Activated CD8-positive, alpha-beta memory T cell treated with anti-CD3 and anti-CD28 coated beads, Interleukin-2, amount 10 ng/mL, durations not matched to agents 7 days and 5 days (primary cell): ENCODE measurements at places on chromosomes 11 and 22. TPM values are rescaled to one million over a fixed set of nuclear protein-coding genes. Genes with fewer than 3 reads are reported as not detected.

DNA sequence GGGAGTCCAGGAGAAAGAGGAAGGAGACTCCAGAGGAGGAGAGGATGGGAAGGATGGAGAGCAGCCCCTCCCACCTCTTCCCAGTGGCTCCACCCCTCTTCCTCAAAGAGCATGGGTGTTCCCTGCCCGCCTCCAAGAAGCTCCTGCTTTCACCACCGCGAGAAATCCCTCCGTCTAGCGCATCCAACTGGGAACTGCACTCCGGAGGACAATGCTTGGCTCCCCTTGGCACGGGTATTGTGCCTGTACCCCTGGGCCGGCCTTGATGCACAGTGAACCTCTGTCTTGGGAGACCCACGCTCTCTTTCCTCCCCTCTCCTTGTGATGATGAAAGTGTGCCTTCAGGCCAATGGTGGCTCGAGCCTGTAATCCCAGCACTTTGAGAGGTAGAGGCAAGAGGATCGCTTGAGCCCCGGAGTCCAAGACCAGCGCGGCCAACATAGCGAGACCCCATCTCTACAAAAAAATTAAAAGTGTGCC lies 14.9 kb upstream of the ADA2 start:
- H3K4me3 ChIP-seq: no peak overlapping the region
- H3K36me3 ChIP-seq: no peaks in the 10 kb centered on the region
- no peak overlapping the region for H3K27ac ChIP-seq

DNA sequence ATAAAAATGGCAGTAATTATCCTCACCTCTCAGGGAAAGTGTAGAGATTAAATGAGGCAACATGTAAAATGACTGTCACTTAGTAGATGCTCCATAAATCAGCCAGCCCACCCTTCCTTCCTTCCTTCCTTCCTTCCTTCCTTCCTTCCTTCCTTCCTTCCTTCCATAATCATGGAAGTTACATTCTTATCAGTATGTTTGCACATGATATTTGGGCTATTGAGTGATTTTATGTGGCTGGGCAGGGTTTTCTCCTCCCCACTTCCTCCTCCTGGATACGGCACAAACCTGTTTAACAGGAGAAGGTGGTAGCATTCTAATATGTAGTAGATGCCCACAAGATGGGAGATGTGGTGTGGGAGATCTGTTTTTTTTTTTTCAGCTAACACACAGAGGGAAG lies 11.9 kb downstream of the LYVE1 start:
- H3K4me3 ChIP-seq: no peak overlapping the region
- no peaks in the 10 kb centered on the region for H3K36me3 ChIP-seq
- no peak for DNase-seq
- H3K27me3 ChIP-seq: peaks cover 30% of the 10 kb centered on the region
- H3K27ac ChIP-seq: no peak overlapping the region

The NRIP3 gene
- total RNA-seq: 0.91 TPM

The BARX2 gene
- 0.23 TPM for total RNA-seq

The ACAT1 gene
- 77.2 TPM for total RNA-seq

DNA sequence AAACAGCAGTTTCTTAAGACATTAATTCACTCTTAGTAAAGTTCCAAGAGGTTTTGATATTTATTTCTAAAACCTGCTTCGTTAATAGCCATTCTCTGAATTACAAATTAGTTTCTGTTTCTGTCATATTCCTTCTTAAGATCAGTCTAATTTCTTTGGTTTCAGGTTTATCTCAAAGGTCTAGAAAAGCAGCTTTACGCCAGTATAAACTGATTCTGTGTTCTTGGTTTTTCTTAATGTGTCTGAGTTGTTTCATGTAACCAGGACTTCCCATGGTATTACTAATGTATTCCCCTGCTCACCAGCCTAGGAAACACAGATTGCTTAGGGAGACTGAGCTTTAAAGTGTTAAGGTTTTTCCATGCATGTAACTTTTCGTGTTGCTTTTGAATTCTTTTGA lies 6.8 kb upstream of the ACY3 start:
- H3K36me3 ChIP-seq: peaks cover 11% of the 10 kb centered on the region
- DNase-seq: no peak
- H3K4me3 ChIP-seq: no peak overlapping the region
- H3K4me1 ChIP-seq: peaks cover 17% of the 10 kb centered on the region
- peaks cover 2% of the 10 kb centered on the region for H3K27me3 ChIP-seq

The KRTAP5-3 gene
- total RNA-seq: not detected

- no peak overlapping the region for H3K27ac ChIP-seq
- peaks cover 30% of the 10 kb centered on the region for H3K27me3 ChIP-seq
- DNase-seq: no peak
- H3K36me3 ChIP-seq: no peaks in the 10 kb centered on the region
- no peaks in the 10 kb centered on the region for H3K4me1 ChIP-seq
Observed at GRCh38 chr11:36248436-36248835, 40.8 kb downstream of the COMMD9 start.

The EXPH5 gene
- total RNA-seq: 1.1 TPM

- no peak for DNase-seq
- H3K36me3 ChIP-seq: no peaks in the 10 kb centered on the region
- H3K27ac ChIP-seq: no peak overlapping the region
- no peak overlapping the region for H3K4me3 ChIP-seq
- H3K27me3 ChIP-seq: peaks cover 71% of the 10 kb centered on the region
Observed at GRCh38 chr22:28444659-28445058, 235.0 kb downstream of the TTC28 start.

GRCh38 chr11:92969293-92969633 lies 188 bp upstream of the MTNR1B start:
- H3K27ac ChIP-seq: no peak overlapping the region
- no peak overlapping the region for H3K4me3 ChIP-seq
- no peaks in the 10 kb centered on the region for H3K36me3 ChIP-seq
- peaks cover 13% of the 10 kb centered on the region for H3K27me3 ChIP-seq

DNA sequence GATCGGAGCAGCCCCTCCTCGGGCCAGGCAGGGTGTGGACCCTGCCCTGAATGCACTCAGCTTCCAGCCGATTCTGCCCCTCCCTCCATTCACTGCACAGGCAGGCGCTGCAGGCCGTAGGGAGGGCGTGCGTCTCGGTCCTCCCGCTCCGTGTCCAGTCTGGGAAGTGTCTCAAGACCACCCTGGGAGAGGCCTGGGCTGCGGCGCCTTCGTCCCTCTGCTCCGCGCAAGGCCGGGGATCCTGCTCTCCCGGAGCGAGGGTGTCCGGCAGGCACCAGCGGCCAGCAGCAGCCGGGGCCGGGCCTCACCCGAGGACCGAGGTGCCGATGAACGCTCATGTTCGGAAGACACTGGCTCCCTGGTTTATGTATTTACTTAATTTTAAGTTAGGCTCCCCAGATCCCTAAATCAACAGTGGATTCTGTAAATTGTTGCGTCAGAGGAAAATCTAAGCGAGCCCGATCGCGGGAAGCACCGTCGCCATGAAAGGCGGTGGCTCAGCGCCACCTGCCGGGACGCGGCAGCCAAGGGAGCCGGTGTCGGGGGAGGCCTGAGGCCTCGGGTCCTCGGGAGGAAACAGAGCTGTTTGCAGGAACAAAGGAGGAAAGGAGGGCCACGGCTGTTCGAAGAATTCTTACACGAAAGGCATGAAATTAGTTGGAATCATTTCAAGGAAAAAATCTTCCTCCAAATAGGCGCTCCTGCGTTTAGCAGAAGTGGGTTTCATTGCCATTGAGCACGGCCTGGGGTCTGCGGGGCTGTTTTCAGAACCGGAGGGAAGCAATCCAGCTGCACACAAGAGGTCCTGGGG lies 195.3 kb downstream of the BRD1 start:
- no peaks in the 10 kb centered on the region for H3K4me1 ChIP-seq
- no peak overlapping the region for H3K4me3 ChIP-seq
- no peak overlapping the region for H3K27ac ChIP-seq
- DNase-seq: no peak

The EFEMP2 gene
- 7.1 TPM for total RNA-seq

GRCh38 chr22:42134100-42135020 lies 3.8 kb upstream of the CYP2D6 start:
- DNase-seq: no peak
- H3K27ac ChIP-seq: no peak overlapping the region
- peaks cover 1% of the 10 kb centered on the region for H3K36me3 ChIP-seq
- no peaks in the 10 kb centered on the region for H3K4me1 ChIP-seq
- no peak overlapping the region for H3K4me3 ChIP-seq
- no peaks in the 10 kb centered on the region for H3K27me3 ChIP-seq

- no peak overlapping the region for H3K4me3 ChIP-seq
- peaks cover 23% of the 10 kb centered on the region for H3K27me3 ChIP-seq
- H3K4me1 ChIP-seq: no peaks in the 10 kb centered on the region
- no peak for DNase-seq
- no peak overlapping the region for H3K27ac ChIP-seq
Observed at GRCh38 chr11:117572129-117572528, 224.9 kb downstream of the DSCAML1 start.

The SLC29A2 gene
- total RNA-seq: 7.6 TPM

The CRYBA4 gene
- 0.38 TPM for total RNA-seq

The RAB38 gene
- total RNA-seq: 2.2 TPM

DNA sequence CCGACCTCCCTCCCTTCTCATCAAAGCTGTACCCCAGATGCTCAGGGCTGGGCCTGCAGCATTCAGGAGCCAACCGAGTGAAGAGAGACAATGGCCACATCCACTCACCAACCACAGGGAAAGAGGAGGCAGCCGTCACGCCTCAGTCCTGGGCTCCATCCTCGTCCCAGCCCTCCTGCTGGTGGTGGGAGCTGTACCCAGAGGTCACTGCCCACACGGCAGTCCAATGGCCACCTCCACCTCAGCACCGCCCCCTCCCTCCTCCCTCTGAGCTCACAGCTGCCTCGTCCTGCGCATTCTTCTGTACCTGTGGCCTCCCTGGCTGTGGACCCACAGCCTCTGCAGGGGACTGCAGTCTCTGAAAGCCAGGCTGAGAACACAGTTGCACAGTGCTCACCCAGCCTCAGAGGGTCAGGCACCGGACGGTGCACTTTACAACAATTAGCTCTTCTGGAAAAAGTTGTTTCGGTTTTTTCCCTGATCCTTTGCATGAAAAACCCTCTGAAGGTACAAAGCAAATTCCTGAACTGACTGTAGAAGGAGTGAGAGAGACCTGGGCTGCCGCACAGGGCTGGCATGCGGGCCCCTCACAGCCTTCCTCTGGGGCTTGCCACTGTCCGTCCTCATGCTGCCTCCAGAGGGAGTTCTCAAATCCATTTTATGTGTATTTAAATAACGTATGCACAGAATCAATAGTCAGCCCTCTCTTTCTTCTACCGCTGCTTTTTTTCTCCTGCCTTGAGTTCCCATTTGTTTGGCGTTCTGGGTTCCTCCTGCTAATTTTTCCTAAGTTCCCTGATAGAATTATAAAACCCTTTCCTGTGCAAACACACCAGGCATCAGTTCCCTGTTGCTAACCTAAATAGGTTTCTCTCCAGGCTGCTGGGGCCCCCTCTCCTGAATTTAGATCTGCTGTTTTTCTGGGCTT lies 52.7 kb downstream of the PHF21B start:
- peaks cover 12% of the 10 kb centered on the region for H3K27me3 ChIP-seq
- DNase-seq: no peak
- no peaks in the 10 kb centered on the region for H3K36me3 ChIP-seq
- H3K4me1 ChIP-seq: no peaks in the 10 kb centered on the region

The SH3BP1 gene
- 275 TPM for total RNA-seq

DNA sequence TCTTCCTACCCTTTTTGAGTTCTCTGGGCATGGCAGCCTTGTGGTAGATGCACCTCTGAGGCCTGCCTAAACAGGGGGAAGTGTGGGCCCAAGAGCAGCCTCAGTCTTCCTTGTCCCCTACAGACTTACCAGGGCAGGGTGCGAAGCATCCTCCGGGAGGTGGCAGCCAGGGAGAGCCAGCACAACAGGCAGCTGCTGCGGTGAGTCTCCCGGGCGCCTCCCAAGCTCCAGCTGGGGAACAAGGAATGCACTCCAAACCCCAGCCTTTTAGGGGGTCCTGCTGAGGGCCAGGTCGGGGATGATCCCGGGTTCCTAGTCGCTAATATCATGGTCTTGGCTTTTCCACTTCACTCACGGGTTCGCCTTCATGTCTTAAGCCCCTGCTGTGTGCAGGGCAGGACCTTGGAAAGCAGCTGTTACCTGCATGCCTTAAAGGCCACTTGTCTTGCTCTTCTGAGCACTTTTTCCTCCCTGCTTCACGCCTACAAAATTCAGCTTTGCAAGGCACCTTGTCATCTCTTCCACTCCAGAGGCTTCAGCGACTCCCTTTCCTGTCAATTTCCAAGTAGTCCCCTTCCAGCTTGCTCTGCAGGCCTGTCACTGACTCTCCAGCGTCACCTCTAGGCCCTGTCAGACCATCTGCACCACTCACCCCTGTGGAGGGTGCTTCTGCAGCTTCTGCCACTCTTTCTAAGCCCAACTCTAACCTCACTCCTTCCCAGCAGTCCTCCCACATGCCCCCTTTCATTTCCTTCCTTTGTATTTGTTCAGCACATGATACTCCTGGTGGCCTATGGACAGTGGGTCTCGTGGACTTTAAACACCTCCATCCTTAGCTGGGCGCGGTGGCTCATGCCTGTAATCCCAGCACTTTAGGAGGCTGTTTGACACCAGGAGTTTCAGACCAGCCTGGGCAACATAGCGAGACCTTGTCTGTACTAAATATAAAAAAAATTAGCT lies 57.0 kb downstream of the PISD start:
- no peak overlapping the region for H3K4me3 ChIP-seq
- H3K4me1 ChIP-seq: no peaks in the 10 kb centered on the region
- no peak for DNase-seq
- peak overlapping the region; percentile 45 for H3K27ac ChIP-seq
- no peaks in the 10 kb centered on the region for H3K27me3 ChIP-seq
